AG08396 (cell line): ENCODE measurements at places on chromosomes 2 and 18.

- no peak for DNase-seq
Observed at GRCh38 chr2:11396467-11397445, 52.3 kb upstream of the ROCK2 start.

DNA sequence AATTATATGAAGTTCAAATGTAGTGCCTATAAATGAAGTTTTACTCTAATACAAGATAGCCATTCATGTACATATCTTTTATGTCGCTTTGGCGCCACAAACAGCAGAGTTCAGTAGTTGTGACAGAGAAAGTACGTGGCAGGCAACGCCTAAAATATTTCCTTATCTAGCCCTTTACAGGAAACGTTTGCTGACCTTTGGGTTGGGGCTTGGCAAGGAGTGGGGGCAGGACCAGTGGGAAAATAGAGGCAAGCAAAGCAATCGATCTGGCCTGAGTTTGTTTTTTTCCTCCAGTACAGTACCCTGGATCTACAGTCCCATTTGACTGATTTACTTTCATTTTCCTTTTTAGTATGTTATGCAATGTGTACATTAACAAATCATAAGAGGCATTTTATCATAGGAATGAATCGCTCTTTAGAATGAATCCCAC lies 13.1 kb downstream of the CCDC68 start:
- DNase-seq, result no peak

DNA sequence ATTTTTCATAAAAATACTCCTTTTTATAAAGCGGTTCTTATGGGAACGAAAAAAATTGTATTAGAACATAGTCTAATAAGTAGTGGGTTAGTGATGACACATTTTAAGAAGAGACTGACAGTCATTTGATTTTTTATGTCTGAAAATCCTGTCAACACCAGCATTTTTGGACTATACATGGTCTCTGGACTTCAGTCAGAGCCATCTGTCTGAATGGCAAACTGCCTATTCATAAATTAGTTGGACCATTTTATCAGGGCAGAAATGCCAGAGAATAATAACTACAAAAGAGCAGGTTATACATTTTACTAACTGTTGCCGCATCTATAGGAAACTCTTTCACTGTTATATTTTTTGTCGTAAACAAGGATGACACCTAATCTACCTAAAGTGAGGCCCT lies 437.6 kb downstream of the ZNF804A start:
- no peak for DNase-seq

DNA sequence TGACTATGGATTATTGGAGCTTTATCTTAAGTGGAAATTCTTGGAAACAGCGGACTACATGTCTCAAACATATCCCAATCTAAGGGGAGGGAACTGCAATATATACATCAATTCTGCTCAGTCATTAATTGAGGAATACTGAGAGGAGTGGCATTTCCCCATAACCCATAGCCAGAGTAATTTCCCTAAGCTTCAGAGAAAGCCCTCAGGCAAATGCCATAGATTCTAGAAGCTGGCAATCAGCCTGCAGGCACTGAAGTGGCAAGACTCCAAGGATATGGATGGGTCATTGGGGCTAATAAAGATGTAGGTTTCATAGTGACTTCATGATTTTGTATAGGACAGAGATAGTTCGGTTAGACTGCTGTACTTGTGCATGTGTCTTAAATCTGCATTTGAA lies 1960.5 kb upstream of the PIK3C3 start:
- DNase-seq, result no peak

GRCh38 chr2:100765481-100765880 lies 54.5 kb upstream of the NPAS2 start:
- DNase-seq, result no peak

DNA sequence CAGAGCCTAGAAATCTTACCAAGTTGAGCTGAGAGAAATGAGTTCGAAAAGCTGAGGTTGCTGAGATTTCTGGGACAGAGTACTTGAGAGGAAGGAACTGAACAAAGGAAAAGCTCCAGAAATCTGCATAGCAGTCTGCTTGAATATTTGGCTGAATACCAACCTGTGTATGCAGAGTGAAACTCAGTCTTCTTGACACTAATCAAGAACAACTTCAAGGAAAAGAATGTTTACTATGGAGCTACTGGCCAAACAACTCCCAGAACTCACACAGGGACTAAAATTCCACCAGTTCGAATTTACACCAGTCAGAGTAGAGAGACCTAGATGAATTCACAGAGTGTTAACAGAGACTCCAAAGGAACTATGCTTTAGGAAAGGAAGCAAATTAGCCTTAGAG lies 66.5 kb downstream of the USP37 start:
- DNase-seq, result peak; percentile 30

DNA sequence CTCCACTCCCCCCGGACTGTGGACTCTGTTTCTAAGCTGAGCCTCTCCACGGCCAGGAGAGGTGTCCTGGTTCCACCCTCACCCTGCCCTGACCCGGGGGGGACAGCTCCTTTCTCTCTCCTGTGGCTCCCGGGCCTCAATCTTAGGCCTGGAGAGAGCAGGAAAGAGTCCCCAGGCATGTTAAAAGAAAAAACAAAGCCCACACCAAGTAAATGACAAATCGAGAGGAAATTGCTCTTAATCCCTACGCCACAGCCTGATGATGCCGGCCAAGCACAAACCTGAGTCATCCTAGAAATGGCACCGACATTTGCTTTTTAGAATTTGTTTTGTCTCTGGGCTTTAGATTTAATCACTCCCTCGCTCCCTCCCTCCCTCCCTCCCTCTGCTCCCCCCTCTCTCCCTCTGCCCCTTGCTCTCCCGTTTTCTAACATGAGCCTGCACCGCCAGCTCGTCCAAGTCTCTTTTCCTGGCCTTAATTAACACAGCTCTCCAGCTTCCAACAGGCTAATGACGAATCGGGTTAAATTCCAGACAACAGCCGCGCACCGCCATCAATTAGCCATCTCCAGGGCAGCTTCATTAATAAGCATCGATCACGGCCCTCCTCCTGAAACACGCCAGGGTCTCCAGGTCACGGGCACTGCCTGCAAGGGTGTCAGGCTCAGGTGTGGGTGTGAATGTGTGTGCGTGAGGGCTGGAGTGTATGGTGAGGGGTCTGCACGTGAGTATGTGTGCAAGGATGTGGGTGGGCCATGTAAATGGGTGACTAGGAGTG lies 230.8 kb downstream of the CELF4 start:
- peak; percentile 53 for DNase-seq

- DNase-seq, result no peak
Observed at GRCh38 chr18:57249179-57249578, 102.3 kb downstream of the BOD1L2 start.

DNA sequence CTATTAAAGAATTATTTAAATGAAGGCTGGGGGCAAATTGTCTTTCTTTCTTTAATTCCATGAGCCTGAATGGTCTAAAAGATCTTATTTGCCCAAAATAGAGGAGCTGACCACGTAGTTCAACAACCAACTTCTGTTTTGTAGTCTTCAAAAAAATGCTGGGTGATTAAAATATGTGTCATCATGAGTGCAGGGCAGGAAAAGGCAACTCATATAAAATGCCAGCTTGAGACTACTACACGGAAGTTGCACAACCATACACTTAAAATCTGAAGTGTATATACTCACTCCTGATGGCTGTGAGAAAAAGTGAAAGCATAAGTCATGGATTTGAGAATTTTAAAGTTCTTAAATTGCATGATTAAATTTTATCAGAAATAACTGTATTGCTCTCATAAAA lies 210.9 kb downstream of the DYM start:
- peak; percentile 43 for DNase-seq

DNA sequence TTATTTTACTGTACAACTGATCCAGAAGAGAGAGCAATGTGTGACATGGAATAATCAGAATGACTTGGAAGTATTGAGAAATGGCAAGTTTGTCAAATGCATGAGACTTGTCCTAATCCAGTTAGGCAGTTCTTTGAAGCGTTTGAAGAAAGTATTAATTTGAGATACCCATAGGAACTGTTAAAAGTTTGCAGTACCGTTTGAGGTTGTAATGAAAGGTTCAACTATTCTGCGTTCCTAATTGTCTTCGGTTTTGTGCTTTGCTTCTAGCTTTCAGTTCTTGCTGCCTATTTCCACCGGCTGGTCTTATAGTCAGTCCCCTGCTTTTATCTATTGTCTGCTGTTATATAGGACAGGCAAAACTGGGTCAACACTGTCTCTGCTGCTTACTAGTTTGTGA lies 41.8 kb downstream of the COX7A2L start:
- no peak for DNase-seq

- DNase-seq, result no peak
Observed at GRCh38 chr2:191036363-191036762, 22.4 kb upstream of the STAT1 start.

- peak; percentile 26 for DNase-seq
Observed at GRCh38 chr2:101843048-101843447, 145.5 kb downstream of the MAP4K4 start.

GRCh38 chr18:54112356-54112755 lies 112.1 kb downstream of the MBD2 start:
- no peak for DNase-seq

- no peak for DNase-seq
Observed at GRCh38 chr18:9755615-9756014, 47.5 kb downstream of the RAB31 start.

DNA sequence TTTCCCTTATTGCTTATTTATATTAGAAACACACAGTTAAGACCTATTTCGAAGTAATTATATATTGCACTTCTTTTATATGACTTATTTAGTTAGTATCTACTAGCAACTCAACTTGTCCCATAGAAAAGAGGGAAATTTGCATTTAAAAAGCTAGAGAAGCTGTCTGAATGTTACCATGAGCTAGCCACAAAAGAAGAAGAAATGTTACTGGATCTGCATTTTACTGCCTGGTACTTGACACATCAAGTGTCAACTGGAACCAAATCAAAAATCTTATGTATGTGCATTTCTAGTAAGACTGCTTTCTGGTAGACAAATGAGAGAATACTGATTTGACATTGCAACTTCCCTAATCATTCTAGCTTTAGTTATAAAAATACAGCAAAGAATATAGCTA lies 424.6 kb upstream of the VRK2 start:
- DNase-seq, result no peak

DNA sequence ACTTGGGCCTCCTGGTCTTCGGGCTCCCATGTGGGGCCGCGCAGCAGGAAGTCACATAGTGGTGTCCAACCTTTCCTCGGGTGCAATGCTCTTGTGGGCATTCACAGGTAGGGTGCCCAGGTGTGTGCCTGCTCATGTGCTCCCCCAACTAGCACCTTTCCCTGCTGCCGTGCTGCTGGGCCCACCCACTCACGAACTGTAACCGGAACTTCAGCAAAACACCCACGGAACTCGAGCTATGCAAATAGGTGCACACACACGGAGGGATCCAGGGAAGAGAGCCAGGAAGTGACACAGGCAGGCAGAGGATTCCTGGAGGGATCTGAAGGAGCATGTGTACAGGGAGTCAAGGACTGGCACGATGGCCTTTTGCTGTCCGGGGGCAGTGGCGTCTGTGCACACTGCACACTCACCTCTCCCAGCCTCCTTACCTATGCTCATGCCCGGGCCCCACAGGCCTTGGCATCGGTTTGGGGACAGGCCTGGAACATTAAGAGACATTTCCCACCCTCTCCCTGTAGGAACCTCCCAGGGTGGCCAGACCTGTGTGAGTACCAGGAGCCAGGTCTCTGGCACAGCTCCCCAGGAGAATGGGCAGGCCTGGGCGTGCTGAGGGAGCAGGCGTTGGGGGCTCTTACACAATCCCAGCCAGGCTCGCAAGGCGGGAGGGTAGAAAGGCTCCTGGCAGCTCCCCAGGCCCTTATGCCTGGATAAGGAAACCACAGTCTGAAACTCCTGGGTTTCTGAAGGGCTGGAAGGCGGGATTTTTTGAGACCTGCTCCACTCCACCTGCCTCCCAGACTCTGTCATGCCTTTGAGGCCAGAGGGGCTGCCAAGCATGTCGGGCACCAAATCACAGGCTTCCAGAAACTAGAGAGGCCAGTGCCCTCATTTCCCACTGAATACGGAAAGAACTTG lies 6.6 kb upstream of the PTMA start:
- DNase-seq, result no peak

DNA sequence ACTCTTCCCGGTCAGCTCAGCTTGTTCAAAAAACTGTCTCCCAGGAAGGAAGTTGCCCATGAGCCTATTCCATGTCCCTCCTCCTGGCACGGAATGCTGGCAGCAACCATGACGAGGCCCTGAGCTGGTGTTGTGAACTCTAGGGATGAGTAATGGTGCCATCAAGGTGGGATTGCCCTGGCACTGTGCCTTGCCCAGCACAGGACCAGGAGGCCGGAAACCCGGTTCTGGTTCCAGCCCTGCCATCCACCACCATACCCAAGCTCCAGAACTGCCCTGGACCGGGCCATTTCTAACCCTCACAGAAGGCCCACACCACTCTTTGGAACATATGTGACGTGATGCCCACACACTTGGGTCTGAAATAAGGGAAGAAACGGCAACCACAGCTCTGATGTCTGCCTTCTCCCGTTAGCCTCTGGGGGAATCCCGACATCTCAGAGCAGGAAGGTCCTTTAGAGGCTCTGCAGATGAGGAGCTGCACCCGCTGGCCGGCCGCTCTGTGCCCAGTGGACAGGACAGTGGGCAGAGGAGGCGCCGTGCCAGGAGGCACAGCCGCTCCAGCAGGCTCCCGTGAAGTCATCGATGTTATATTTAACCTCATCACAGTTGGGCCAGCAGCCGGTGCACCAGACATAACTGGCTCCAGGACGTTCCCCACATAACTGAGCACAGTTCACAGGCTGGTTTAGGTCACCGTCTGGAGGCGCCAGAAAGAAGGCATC lies 462.1 kb upstream of the ID2 start:
- peak; percentile 27 for DNase-seq

DNA sequence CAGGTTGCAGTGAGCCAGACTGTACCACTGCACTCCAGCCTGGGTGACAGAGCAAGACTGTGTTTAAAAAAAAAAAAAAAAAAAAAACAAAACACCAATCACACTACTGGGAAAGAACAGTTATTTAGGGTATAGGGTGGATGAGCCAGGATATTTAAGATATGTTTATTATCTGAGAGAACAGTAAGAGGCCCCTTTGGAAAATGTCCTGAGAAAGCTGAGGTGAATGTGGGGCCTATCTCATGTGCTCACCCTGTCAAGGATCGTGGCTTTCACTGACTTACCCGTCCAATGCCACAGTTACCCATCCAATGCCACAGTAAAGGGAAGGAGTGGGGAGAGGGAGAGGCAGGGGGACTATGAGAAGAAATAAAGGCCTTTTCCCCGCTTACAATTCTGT lies 19.9 kb upstream of the ENOSF1 start:
- no peak for DNase-seq

GRCh38 chr2:26674771-26675170 lies 17.8 kb upstream of the KCNK3 start:
- DNase-seq, result no peak

GRCh38 chr2:239181074-239181902 lies 219.5 kb downstream of the HDAC4 start:
- no peak for DNase-seq
